Activated naive CD4-positive, alpha-beta T cell (primary cell): ENCODE measurements at places on chromosomes 5 and 9.
A peak's percentile ranks its signal among the peaks of the same experiment; 100 is the strongest.

GRCh38 chr5:59645380-59645779 lies 248.1 kb downstream of the PDE4D start:
- DNase-seq = no peak

- DNase-seq = no peak
Measured at GRCh38 chr9:70595211-70595610, 180.8 kb upstream of the KLF9 start.

DNA sequence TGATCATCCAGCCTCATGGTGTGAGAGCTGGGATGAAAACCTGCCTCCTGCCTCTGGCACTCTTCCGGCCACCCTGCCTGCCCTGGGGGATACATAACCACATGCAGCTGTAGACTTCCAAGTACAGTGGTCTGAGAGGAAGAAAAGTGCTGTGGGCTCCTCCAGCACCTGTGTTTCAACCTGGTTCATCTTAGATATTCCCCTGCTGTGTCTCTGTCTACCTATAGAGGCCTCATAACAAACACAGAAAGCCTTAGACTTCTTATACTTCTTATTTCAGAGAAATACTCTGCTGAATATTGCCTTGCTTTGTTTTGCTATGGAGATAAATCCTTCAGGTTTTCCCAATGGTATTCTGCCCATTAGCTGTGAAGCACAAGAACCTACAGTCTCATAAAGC lies 19.6 kb upstream of the TNFAIP8 start:
- no peak for DNase-seq

- no peak for DNase-seq
Measured at GRCh38 chr9:114559830-114560513, 27.6 kb upstream of the ATP6V1G1 start.

DNA sequence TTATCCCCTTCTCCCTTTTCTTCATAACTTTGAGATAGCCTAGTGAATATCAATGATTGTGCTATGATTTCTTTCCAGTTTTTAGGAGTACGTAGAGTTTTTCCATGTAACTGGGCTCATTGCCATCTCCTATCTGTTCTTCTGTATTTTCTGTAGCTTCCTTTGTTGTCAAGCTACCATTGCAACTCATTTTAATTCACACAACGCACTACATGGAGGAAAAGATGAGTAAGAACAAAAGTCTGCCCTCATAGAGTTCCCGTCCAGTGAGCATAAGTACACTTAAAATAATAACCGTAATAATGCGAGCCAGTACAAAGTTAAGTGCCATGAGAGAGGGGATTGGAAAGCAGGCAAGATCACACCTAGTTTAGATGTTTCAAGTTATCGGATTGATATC lies 177.7 kb downstream of the PAM start:
- no peak for DNase-seq

DNA sequence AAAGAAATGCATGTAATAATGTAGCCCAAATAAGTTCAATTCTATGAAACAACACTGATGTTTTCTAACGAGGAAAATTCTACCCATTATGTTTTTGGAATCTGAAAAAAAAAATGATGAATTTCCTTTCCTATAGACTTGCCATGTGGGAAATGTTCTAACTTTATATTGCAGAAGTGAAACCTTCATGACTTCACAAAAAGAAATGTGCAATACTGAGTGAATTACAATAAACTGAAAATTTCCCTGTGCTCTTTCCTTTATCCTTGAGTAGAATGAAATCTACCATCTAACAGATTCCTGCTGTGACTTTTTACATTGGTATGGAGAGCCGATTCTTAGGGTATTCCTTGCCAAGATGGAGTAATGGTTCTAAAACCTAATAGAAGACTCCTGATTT lies 1622.5 kb downstream of the MAT2B start:
- no peak for DNase-seq

GRCh38 chr5:72194846-72195245 lies 87.6 kb downstream of the MAP1B start:
- DNase-seq = no peak

GRCh38 chr9:116661037-116661954 lies 25.8 kb upstream of the TRIM32 start:
- DNase-seq = no peak

- DNase-seq = no peak
Measured at GRCh38 chr9:70472268-70473249, 58.1 kb upstream of the KLF9 start.

DNA sequence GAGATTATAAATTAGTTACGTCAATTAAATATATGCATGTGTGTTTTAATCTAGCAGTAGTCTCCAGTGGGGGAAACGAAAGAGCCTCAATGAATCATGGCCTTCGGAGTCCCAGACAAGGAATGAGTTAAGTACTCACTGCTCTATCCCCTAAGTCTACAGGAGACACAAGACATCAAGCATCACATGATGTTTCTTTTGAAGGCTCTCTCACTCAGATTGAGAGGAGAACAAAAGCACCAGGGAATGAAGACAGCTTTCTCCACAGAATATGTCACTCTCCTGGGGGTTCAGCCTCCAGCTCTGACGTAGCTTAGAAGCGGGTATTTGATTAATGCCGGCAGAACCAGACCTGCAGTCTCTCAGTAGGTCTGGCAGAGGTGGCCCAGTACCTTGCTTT lies 381.4 kb downstream of the ACTL7B start:
- DNase-seq = no peak

DNA sequence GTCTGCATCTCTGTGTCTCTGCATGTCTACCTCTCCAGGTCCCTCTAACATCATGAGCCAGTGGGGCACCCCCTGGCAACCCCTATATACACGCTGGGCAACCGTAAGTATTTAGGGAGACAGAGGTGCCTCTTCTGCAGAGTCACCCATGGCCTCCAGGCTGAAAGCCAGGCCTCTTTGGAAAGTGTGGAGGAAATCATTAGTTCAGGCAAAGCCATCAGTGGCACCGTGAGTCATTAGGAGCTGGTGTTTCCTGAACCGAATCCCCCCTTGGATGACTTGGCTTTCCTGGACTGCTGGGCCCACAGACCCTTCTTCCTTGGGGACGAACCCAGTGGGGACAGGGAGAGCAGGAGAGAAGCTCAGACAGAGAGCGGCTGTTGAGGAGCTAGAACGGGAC lies 174.8 kb downstream of the OLFM1 start:
- DNase-seq = no peak

- DNase-seq = no peak
Measured at GRCh38 chr9:37148181-37148580, 27.8 kb downstream of the ZCCHC7 start.

GRCh38 chr5:173970878-173971650 lies 17.9 kb upstream of the C5orf47 start:
- no peak for DNase-seq

GRCh38 chr9:91151718-91152095 lies 210.0 kb downstream of the AUH start:
- no peak for DNase-seq

- no peak for DNase-seq
Measured at GRCh38 chr9:111039231-111039906, 1.1 kb upstream of the LPAR1 start.

DNA sequence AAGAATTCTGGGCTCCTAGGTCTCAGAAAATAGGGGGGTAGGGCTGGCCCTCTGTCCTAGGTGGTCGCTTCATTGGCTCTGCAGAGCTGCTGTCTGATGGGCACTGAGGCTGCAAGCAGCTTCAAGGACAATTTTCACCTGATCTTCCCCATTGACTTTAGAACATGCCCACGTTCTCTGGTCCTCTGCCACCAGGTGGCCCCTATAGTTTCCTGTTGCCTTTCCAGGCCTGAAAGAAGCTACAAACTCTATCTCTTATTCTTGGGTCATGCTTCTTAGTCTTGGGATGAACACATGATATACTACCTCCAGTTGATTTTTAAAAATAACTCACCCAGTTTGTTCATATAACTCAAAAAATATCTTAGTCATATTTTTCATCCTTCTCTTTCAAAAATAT lies 26.3 kb downstream of the SPZ1 start:
- peak; percentile 3 for DNase-seq

- no peak for DNase-seq
Measured at GRCh38 chr5:124733329-124733650, 13.1 kb downstream of the ZNF608 start.

- DNase-seq = no peak
Measured at GRCh38 chr9:104802110-104802509, 38.2 kb downstream of the NIPSNAP3B start.

DNA sequence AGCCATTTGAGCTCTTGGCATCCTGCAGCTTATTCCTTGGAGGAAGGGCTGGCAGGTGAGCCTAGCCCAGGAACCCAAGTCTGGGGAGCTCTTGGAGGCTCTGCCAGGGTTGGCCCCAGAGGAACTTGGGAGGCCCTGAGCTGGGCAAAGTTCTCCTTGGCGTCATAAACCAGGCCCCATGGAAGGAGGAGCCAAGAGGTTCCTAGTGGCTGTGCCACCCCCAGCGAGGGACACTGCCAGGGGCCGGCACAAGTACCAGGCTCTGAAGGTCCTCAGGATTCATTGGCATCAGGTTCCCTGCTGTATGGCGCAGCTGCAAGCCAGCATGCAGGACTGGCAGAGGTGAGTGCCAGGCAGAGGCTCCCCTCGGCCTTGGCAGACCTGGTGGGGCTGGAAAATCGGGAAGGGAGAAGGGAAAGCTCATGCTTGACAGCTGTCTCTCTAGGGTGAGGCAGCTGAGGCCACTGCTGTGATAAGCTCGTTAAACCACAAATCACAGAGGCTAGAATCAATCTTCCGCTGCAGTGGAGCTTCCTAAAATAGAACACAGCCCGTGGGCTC lies 54.6 kb upstream of the SYNPO start:
- DNase-seq = no peak
